ENCODE measurements at places on chromosomes 7 and 10.

GRCh38 chr7:87091487-87092066, 32.1 kb upstream of the ELAPOR2 start:
- no peak for DNase-seq

DNA sequence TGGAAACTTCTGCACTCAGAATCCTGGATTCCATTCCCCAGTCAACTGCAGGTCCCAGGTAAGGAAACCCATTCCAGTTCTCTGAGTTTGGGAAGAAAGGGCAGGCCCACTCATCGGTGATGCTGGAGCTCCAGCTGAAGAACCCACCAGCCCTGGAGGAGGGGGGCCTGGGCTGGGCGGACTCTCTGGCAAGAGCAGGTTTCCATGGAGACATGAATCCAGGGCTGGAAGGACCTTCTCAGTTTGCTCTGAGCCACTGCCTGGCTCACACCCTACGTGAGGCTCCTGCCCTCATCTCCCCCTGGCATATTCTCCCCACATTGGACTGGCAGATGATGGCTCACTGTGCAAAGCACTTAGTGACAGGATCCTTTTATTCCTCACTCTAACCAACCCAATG, 73.3 kb upstream of the CPXM2 start:
- DNase-seq: no peak

- no peak for DNase-seq
These were observed 19.7 kb upstream of the ITGA8 start for GRCh38 chr10:15739254-15739970.

DNA sequence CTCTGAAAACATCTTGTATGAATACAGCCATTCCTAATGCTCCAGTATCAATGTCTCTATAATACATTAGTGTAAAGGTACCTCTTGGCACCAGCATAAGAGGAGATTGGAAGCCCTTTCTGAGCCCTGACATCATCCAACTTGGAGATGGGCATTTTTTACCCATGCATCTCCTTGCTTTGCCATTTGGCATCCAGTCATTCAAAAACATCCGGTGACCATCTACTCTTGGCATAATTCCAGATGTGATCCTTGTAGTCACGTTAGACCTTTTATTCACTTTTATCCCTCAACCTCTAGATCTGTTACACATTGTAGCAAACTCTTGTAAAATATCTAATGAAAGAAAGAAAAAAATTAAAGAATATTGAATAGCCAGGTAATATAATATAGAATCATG, 17.9 kb upstream of the SGMS1 start:
- DNase-seq: no peak

DNA sequence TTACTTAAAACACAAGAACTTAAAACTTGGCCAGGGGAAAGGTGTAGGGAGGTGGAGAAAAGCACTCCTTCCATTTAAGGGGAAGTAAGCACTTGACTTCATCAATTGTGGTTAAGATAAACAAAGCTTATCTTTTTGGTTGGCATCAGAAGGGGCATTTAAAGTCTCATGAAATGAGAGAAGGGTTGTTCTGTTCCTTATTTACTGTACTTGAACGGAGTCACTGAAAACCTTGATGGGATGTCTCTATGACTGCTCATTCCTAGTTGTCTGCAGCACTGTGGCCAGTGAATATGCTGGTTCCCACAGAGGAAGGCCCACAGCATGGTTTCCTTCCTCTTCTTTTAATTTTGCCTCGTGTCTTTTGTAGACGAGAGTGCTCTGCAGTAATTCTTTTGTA, 229.3 kb downstream of the AUTS2 start:
- no peak for DNase-seq

DNA sequence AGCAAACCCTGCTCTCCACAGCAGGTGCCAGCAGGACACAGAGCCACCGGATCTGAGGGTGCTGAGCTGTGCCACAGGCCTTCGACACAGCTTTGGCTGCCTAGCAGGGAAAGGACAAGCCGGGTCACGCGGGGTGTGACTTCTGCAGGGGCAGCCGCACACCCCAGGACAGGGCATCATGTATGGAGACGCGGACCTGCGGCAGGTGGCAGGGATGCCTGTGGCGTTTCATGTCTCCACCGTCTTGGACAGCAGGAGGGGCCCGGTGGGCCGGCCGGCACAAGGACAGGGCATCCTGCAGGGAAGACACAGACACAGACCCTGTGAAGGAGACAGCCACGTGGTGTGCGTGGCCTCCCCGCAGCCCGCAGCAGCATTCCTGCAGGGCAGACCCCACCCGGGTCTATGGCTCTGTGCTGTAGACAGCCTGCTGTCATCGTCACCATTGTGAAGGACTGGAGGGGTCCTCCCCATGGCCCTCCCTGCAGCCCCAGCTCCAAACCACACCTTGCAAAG, 109.2 kb downstream of the PDGFA start:
- no peak for DNase-seq

GRCh38 chr10:2968401-2969058, 98.8 kb upstream of the PFKP start:
- DNase-seq: no peak

DNA sequence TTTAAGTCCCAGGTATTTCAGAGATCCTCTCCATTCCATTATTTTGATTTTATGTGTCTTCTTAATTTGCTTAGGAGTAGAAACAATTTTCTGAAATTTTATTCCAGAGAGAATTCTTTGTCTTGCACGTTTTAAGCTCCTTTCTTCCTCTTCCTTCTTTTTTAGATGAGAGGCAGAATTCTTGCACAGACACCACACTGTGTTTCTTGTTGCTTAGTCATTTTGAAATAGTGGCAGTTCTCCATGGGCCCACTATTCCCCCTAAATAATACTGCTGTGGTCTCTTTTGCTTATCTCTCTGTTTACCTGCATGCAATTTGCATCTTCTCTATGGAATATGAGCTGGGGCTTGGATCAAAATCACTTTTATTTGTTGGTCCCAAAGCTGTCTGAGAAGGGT, 54.3 kb upstream of the WAC start:
- DNase-seq: no peak

DNA sequence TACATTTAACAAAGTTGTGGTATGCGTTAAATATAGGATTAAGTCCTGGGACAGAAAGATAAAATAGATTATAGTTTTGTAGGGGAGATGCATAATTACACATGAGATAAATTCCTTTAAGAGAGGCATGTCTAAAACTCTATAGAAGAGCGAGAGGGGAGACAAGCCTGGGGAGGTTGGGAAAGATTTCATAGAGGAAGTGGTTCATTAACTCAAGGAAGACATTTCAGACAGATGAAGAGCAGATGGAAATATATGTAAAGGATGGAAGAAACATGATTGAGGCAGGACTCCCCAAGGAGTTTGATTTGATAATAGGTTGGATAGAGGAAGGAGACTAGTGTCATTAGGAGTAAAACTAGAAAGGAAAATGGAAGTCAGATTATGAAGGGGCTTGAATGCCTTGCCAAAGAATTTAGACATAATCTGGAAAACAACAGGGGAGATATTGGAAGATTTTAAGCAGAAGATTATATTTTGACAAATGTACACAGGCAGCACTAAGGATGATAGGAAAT, 96.1 kb downstream of the PHTF2 start:
- DNase-seq: no peak

- DNase-seq: no peak
These were observed 16.8 kb downstream of the HK1 start for GRCh38 chr10:69295027-69295636.

DNA sequence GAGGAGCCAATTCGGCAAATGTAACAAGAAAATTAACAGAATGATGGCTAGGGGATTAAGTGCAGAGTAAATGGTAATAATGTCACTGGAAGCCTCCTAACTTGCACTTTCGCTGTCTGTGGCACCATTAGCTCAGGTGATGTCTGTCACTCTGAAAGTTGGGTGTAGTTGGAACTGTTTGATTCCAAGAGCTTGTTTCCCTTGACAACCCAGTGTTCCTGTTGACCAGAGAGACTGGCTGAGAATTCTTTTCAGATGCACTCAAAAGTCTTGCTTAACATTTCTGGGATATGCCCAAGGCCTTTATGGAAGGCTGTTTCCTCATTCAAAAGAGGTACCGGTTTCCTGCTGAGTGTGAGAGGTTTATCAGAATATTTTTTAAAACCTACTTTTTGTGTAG, 49.6 kb downstream of the PLPP4 start:
- DNase-seq: no peak

- DNase-seq: no peak
These were observed 210.3 kb downstream of the GPAM start for GRCh38 chr10:111973306-111973705.

DNA sequence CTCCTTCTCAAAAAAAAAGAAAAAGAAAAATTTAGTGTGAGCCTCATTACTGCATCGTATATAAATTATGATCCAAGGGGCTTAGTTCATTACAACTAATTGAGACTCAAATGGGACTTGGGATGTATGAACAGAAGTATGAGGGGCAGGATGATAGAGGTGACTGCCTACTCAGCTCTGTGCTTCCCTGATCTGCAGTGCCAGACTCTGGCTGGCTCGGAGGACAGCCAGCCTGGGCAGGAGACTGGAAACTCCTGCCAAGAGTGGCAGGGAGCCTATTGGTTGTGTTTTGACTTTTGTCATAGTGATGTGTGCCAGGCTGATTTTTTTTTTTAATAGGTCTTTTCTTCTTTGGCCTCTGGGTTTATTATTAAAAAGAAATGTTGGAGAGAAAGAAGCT, 73.8 kb upstream of the GTF2IRD1 start:
- DNase-seq: no peak
